Stimulated activated CD4-positive, alpha-beta T cell treated with anti-CD3 and anti-CD28 coated beads, Interleukin-2, amount 100 ng/mL, for 4 hours (primary cell): ENCODE measurements at places on chromosomes 11 and 22.

DNA sequence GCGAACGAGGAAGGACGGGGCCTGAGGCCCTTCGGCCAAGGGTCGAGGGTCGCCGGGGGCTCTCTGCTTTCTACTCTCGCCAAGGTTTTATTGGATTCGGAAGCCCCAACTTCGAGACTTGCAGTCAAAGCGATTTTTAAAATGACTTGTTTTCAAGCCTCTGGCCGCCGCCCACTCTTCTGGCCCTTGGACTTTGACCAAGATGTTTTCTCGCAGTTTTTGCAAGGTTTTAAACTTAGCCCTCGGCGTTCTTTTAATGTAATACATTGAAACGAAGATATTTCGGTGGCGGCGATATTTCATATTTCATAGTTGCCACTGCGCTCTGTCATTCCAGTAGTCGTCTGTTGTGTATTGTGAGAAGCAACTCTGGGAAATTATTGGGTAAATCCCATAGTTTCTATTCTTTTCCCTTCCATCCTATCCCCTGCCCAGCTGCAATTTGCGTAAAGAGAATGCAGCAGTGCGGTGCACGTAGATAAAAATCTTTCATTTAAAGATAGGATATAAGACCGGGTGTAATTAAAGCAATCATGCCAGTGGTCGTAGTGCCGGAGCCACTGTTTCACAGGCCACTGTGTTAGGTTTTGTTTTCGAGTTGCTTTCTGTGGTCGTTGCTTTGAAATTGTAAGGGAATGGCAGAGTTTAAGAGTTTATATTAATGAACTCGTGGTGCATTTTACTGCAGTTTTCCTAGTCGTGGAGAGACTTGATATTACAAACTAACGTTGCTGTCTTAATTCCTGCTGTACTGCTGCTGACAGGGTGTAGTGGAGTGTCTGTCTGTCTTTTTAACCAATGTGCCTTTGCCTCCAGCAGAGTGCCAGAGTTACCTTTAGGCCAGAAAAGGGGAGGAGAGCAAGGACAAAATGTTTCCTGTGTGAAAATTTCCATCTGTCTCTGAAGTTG is 702 bp downstream of the BIRC2 start:
- no peak for DNase-seq

DNA sequence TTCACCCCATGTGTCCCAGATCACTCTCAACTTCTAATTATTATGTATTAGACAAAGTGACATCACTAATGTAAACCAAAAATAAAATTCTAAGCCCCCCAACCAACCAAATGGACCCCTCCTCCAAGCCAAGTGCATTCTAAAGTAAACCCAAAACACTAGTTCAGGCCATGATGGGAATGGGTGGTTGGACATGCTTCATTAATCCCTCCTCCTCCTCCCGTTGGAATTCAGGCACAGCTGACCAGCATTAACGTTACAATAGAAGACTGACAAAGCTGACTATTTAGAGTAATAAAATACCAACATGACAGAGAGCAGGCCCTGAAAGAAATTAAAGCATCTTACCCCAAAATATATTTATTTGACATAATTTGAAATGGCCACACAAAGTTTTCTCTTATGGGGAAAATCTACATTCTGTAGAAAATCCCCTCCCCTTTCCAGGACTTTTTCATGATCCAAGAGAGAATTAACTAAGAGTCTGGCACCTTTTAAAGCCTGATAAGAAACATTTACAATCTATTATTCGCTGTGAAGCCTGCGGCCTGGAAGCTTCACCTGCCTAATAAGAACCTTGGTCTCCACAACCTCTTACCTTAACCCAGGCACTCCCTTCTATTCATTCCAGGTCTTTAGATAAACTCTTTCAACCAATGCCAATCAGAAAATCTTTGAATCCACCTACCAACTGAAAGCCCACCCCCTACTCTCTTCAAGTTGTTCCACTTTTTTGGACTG is 948.5 kb upstream of the CCDC90B start:
- no peak for DNase-seq

GRCh38 chr11:43359422-43359818 is 700 bp downstream of the TTC17 start:
- no peak for DNase-seq

GRCh38 chr11:64571050-64571409 is 20.0 kb upstream of the SLC22A12 start:
- DNase-seq = no peak
